AG08395 (cell line): ENCODE measurements at places on chromosomes 4 and X.

DNA sequence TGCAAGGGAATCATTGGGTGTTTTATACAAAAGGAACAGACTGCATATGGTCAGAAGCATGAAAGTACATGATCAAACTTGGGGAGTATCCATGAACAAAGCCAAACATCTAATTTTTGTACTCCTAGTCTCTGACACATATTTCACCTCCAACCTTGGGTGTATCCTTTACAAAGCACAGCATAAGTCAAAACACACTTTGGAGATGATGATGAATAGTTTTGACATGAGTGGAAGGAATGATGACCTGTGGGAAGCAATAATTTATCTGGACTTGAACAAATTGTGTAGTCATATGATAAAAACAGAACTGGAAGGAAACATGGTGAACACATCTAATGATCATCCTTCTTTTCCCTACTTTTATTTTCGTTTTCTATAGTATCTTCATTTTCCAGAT, 108.7 kb upstream of the PLS3 start:
- no peak for DNase-seq

GRCh38 chr4:2412534-2412884, 5.9 kb downstream of the ZFYVE28 start:
- DNase-seq, result no peak

DNA sequence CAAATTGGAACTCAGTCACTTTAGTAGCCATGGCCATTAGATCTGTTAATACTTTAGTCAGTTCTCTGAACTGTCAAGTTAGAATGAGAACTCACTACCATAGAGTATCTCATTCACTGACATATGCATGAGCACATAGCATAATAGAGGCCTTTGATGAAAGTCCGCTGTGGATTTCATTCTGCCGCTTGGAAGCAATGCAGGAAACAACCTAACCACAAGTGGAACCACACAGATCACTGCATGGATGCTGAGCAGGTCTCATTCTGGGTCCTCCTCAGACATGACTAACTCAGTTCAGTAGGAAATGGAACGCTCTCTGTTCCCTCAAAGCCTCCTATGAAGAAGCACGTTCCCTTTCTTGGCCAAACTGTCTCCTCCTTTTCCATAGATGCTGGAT, 1624.8 kb upstream of the TENM3 start:
- DNase-seq, result no peak

DNA sequence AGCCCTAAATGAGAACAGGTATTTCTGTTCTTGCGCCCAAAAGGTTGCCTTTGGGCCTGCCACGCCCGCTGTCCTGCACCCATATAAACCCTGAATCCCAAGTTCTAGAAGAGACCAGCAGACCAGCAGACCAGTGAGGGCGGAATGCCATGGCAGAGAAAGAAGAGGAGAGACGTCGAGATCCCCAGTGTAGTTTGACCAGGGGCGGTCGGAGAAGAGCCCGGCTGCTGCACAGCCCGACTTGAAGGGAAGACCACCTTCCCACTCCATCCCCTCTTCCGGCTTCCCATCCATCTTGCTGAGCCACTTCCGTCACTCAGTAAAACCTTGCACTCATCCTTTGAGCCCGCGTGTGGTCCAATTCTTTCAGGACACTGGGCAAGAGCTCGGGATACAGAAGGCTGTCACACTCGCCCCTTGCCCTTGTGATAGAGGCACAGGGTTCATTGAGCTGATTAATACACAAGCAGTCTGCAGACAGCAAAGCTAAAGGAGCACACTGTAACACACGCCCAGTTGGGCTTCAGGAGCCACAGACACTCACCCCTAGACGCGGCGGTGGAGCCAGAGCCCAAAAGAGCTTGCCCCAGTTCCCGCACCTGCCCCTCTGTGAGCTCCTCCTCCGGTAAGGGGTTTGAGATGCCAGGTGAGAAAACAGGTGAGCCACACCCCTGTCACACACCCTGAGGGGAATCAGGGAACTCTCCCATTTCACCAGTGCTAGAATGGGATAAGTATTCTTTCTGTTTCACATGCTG, 230.8 kb downstream of the PCDH10 start:
- no peak for DNase-seq

- DNase-seq, result no peak
Observed at GRCh38 chr4:7584098-7584497, 149.4 kb upstream of the PSAPL1 start.

- no peak for DNase-seq
Observed at GRCh38 chr4:83272900-83273299, 11.7 kb downstream of the COQ2 start.

DNA sequence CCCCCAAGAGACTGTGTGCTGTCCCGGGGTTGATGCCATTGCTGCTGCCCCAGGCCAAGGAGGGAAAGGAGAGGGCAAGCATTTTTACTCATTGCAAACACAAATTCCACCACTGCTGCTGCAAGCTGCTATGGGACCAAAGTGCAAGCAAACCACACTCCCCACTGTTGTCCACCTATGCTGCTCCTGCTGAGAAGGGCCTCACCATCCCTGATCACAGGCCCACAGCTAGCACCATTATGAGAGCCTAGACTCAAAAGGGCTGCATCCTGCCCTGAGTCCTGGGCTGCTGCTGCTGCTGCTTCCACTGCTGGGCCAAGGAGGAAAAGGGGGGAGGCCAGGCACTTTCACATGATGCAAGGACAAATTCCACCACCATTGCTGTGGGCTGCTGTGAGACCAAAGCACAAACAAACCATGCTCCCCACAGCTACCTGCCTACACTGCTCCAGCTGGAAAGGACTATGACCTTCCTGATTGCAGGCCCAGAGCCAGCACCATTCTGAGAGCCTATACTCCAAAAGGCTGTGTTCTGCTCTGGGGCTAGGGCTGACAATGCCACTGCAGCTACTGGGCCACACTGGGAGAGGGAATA, 218.2 kb upstream of the ZCCHC13 start:
- no peak for DNase-seq

GRCh38 chrX:30039768-30040167, 175.6 kb upstream of the MAGEB2 start:
- DNase-seq, result peak; percentile 4

GRCh38 chr4:81084029-81084428, 53.5 kb downstream of the BMP3 start:
- DNase-seq, result peak; percentile 54

- DNase-seq, result no peak
Observed at GRCh38 chrX:35919536-35920309, at the start of gene CFAP47. TSS of gene CFAP47 (plus strand) at chrX:35919734. CDS start at chrX:35919800, 66 bp downstream.

DNA sequence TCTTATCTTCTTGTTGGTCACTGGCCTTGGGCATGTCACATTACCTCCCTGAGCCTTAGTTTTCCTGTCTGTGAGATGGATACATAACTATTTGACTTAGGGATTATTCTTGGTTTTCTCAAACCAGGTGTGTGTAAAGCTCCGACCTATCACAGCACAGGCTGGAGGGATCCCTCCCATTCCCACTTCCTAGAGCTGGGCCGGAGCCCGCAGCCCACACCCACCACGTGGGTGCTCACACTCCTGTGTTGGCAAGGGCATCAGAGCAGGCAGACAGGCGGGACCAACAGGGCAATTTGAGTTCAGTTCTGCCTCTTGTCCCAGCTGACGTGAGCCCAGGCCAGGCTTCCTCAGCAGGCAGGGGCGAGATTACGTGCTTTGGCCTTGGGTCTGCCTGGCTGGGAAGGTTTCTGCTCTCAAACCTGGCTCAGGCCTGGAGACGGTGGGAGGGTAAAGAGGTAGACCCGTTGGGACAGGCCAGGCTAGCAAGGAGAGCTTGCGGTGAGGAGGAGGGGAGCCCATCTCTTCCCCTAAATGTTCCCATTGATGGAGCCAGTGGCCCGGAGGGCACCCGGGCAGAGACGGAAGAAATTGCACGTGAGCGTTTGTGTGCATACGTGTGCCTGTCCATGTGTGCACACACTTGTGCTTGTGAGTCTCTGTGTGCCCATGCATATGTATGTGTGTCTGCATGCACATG, 734 bp upstream of the SH3TC1 start:
- DNase-seq, result no peak

GRCh38 chr4:180512801-180513475, 1730.3 kb upstream of the TENM3 start:
- DNase-seq, result no peak

- DNase-seq, result no peak
Observed at GRCh38 chrX:13478740-13479451, 90.5 kb upstream of the EGFL6 start.

GRCh38 chrX:40247848-40248622, 150.3 kb upstream of the BCOR start:
- no peak for DNase-seq

GRCh38 chr4:36439556-36439955, 158.1 kb downstream of the DTHD1 start:
- DNase-seq, result no peak

DNA sequence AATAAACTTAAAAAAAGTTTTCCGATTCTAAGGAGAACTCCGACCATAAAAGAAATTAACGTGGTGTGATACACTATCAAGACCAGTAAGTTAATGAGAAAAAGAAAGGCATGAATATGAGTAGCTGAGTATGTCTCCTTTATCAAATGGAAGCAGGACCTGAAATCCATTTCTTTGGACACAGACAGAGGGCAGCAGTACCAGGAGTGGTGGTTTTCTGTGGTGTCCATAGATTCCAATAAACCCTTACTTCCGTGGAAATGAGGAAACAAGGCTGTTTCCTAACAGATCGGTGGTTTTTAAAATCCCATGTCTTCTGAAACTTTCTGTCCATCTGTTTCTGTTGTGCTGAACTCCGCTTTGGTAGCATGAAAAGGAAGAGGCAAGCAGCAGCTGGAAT, 128.5 kb upstream of the TSPAN5 start:
- DNase-seq, result no peak

DNA sequence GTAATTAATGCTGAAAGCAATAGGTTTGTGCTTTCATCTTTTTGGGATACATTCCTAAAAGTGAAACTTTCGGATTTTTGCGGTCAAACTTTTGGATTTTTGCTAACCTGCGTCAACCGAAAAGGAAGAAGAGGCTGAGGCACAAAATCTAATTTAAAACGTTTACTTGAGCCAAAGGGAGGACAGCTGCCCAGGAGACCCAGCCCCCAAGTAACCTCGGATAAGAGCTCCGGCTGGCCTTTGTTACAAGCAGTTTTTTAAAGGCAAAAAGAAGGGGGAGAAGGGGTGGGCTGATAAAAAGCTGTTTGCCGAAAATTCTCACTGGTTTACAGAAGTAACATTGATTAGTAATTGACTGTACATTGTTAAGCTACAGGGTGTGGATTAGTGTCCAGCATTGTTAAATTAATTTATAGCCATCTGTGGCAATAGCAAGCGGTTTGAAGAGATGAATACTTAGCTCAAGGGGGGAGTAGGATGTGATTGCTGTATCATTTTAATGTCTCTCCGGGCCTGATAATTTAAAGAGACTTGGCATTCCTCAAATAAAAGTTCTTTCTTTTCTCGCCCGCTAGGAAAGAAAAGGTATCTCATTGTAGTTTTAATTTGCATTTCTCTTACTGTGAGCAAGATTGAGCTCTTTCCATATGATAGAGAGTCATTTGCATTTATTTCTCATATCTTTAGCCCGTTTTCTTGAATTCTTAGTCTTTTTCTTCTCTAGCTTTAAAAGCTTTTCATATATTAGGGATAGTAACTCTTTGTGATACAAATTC, 59.1 kb upstream of the USP9X start:
- DNase-seq, result no peak

DNA sequence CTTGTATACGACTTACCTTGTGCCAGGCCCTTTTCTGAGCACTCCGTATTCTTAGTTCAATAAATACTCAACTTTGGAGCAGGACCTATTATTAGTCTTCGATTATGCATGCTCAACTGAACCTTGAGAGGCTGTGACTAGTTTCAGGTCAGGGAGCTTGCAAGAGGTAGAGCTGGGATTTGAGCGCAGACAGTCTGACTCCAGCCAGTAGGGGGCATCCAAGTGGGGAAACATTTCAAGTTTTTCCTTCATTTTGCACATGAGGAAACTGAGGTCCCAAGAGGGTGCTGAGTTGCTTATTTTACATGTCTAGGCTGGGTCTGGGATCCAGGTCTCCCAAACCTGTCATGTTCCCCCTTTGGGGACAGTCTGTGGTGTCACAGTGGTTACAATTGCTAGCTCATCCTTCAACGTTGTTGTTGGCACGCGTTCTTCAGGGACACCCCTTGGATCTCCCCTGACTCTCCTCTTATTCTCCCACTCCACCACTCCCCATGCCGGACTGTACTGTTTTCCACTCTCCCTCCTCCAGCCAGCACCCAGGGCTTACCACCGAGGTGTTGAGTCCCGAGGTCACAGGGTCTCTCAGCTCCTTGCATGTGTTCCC, 6.7 kb upstream of the PRICKLE3 start:
- DNase-seq, result peak; percentile 21

DNA sequence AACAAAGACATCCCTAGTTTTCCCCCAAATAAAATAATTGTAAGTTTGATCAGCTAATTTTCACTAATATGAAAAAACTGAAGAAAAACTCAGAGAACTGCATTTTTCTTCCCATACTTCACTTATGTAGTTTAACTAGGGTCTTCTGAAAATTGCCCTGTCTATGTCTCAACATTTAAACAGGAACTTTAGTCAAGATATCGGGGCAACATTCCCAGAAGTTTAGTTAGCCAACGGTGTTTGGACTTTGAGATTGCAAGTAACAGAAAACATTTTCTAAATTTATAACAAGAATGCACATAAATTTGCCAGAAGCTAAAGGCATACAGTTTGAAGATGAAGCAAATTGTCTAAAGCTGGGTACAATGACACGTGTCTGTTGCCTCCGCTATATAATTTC, 201.1 kb downstream of the ARAP2 start:
- no peak for DNase-seq

DNA sequence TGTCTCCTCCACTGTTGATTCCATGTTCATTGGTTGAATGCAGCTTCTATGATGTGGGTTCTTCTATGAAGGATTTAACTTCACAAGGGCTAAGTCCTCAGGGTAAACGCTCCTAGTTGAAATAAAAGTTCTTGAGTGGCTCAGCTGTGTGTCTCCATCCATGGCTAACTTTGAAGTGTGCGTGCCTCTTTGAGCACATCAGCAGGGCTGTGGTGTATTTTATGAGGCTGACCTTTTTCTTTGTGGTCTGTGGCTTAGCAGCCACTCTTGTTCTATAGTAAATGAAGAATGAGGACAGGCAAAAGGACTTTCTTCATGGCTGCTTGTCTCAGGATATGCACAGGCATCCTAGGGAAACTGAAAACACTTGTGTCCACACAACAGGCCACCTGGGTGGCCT, 88.5 kb downstream of the KIT start:
- peak; percentile 71 for DNase-seq

GRCh38 chr4:169881769-169882168, 124.0 kb upstream of the HPF1 start:
- DNase-seq, result no peak

- DNase-seq, result no peak
Observed at GRCh38 chr4:80462621-80463091, 127.1 kb downstream of the CFAP299 start.

DNA sequence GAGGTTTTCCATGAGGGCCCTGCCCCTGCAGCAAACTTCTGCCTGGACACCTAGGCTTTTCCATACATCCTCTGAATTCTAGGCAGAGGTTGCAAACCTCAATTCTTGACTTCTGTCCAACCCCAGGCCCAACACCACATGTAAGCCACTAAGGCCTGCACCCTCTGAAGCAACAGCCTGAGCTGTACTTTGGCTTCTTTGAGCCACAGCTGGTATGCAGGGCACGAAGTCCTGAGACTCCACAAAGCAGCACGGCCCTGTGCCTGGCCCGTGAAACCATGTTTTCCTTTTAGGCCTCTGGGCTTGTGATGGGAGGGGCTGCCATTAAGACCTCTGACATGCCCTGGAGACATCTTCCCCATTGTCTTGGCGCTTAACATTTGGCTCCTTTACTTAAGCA, 728.4 kb upstream of the FTHL17 start:
- no peak for DNase-seq
